Cortex of kidney (tissue), 1 donor: ENCODE measurements at places on chromosomes 2 and 18.

- DNase-seq = no peak
These were observed 35.1 kb upstream of the MAPRE2 start for GRCh38 chr18:35005963-35006577.

GRCh38 chr18:69705987-69706386 lies 241.7 kb downstream of the CD226 start:
- no peak for DNase-seq

DNA sequence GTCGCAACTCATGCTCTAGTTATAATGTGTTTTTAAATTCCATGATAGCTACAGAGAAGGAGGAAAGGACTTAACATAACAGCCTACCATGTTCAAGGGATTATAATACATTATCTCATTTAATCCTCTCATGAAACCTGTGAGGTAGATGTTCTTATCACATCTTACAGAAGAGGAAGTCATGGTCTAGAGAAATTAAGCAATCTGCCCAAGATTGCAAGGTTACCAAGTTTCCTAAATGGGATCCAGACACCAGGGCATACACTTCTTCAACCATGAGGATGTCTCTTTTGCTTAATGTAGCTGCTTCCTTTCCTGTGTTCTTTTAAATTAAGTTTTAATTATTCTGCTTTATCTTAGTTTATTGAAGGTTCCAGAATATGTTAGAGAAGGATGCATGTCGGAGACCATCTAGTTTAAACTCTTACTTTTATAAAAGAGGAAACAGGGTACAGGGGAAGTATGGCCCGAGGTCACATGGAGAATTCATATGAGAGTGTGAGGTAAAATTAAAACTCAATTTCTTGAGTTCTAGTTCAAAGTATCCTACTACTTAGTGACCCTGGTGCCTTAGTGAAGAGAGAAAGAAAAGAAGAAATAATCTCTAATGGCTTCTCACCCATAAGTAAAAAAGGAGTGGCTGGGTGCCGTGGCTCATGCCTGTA lies 3.6 kb upstream of the IL1A start:
- DNase-seq = no peak

DNA sequence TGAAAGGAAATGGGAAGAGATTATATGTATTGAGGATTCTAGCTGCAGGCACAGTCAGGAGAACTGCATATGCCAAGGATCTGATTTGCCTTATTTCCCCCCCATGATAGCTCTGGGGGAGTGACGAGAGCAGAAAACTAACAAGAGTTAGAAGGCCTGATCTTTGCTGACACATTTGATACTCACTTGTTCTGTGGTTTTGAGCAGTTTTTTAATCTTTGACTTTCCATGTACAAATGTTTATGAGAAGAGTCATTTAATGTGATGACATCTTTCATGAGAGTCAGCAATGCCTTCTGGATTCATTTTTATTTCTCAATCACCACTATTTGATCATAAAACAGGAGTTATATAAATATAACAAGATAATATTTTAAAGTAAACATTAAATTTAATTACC lies 12.7 kb upstream of the SERPINB7 start:
- no peak for DNase-seq

DNA sequence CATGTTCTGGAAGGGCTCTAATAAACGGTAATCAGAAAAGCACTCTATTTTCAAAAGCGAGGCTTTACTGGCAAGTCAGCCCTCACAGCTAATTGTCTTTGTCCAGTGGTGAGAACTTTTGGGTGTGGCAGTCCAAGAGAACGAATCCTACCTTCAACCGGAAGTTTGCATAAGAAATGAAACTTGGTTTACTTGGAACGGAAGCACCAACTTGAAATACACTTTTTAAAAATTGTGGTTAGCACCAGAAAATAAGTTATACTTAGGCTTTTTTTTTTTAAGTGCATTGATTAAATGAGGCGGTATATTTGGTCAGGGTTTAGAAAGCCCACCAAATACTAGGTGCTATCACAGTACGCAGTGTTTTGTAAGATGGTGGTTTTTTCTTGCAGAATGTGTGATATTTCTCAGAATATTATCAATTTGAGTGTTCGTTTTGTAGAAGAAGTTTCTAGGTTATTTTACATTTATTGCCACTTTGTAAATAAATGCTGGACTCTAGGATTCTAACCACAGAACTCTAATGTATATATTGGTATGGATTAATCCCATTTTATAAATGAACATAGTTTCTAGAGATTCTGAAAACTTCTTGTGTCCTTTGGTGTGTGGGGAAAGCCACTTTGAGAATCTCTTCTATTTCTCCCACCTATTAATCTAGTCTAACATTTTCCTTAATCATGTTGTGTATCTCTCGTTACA lies 1.2 kb downstream of the MYL12A start:
- no peak for DNase-seq

DNA sequence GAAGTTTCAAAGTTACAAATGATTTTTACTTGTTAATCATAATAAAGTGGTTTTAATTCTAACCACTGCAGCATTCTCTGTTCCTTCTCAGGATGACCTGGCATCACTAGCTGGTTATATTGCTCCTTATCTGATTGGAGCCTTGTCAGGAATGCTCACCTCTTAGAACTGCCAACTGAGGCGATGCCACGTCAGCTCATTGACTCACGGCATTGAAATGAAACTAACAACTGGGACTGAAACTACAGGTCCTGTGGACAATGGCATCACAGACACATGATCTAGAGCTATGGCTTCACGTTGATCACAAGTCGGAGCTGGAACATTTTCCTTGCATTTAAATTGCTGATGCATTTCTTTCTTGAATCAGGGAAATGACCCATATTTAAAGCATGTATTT lies 54.9 kb upstream of the MAP2 start:
- DNase-seq = no peak

GRCh38 chr2:120771111-120771780 lies 35.6 kb downstream of the GLI2 start:
- no peak for DNase-seq

DNA sequence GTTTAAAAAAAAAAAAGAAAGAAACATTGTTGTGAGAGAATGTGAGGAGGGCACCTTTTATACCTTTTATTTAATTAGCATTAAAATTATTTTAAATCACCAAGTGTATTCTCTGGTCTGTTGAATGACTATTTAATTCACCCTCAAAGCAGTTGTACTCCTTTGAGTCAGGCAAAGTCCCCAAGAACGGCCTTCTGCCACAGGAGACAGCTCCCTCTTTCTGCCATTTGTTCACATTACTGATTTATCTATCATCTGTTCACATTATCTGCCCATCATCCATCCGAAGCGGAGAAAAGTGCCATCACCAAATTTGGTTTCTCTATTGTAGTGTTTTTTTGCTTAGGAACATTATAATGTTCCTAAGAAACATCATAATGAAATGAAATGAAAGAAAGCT lies 240.7 kb upstream of the DPP10 start:
- DNase-seq = no peak

DNA sequence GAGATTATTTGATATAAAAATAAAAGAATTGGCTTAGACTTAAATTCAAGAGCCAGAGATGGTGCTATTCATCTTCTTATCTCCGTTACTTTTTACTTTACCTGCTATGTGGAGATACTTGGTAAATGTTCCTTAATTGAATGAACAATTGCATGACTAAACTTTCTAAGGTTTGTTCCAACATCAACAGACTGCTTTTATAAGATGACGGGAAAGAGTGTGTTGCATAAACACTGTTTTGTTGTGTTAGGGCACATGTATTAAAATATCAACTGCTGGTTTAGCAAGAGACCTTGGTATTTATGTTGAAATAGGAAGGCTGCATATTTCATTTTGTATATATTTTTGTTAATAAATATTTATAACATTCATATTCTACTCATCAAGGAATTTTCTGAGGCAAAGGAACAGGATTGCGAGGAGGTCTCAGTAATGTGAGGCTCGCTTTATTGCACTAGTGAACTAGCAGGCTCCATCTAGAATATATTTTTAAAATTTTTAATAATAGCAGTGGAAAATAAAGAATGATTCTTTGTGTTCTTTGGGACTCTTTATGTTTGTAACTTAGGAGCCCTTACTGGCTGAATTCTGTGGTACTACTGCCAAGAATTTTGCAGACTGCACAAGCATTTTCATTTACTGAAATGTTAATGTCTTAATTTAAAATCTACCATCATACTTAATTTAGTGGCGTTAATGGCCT lies 10.7 kb upstream of the NFE2L2 start:
- no peak for DNase-seq

DNA sequence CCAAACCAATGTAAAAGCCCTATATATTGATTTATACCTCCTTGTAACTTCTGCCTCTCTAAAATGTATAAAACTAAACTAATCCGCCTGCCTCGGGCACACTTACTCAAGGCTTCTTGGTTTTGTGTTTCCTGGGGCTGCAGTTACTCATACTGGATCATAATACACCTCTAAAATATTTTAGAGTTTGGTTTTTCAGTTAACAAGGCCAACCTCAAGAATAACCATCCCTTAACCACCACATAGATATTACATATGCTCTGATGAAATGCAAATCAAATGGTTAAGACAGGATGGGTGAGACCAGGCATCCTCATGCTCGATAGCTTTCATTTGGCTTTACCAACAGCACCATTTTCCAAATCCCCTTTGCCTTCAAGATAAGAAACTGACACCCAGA lies 46.4 kb downstream of the UXS1 start:
- DNase-seq = no peak

DNA sequence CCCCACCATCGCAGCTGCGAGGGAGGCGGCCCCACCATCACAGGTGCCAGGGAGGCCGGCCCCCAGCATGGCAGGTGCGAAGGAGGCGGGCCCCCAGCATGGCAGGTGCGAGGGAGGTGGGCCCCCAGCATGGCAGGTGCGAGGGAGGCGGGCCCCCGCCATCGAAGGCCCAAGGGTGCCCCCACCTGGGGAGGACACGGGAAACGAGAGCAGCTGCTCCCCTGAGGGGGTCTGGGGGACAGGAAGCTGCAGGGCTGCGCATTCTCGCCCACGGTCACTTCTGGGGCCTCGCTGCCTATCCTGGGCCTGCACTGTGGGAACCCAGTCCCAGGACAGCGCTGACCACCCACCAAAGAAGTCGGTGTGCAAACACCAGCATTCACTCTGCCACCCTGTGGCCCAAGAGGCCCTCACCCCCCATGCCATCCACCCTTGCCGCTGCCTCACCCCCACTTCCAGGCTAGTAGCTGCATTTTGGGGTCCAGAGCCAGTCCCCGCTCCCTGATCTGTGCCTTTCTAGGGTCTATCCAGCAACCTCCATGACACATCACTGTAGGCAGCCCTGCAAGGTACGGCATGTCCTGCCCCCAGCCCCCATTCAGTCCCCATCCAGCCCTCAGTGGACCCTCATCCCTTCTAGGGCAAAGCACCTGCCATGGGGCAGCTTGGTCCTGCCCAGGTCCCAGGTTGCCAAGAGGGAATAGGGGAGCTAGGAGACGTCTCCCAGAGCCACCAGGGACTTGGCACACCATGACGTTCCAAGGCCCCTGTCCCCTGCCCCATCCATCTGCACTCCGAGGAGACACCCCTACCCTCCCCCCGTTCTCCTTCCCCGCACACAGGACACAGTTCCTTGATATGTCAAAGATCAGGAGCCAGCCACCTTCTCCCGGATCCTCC lies 24.0 kb upstream of the GPC1 start:
- no peak for DNase-seq

DNA sequence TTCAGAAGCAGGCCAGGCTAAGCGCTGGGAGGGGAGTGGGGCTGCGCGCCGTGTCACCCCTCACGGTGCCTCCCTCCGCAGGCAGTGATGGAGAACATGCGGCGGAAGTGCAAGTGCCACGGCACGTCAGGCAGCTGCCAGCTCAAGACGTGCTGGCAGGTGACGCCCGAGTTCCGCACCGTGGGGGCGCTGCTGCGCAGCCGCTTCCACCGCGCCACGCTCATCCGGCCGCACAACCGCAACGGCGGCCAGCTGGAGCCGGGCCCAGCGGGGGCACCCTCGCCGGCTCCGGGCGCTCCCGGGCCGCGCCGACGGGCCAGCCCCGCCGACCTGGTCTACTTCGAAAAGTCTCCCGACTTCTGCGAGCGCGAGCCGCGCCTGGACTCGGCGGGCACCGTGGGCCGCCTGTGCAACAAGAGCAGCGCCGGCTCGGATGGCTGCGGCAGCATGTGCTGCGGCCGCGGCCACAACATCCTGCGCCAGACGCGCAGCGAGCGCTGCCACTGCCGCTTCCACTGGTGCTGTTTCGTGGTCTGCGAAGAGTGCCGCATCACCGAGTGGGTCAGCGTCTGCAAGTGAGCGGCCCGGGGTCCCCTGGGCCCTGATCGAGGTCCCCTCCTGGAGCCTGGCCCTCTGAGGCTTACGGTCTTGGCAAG lies 12.2 kb downstream of the WNT10A start:
- no peak for DNase-seq

DNA sequence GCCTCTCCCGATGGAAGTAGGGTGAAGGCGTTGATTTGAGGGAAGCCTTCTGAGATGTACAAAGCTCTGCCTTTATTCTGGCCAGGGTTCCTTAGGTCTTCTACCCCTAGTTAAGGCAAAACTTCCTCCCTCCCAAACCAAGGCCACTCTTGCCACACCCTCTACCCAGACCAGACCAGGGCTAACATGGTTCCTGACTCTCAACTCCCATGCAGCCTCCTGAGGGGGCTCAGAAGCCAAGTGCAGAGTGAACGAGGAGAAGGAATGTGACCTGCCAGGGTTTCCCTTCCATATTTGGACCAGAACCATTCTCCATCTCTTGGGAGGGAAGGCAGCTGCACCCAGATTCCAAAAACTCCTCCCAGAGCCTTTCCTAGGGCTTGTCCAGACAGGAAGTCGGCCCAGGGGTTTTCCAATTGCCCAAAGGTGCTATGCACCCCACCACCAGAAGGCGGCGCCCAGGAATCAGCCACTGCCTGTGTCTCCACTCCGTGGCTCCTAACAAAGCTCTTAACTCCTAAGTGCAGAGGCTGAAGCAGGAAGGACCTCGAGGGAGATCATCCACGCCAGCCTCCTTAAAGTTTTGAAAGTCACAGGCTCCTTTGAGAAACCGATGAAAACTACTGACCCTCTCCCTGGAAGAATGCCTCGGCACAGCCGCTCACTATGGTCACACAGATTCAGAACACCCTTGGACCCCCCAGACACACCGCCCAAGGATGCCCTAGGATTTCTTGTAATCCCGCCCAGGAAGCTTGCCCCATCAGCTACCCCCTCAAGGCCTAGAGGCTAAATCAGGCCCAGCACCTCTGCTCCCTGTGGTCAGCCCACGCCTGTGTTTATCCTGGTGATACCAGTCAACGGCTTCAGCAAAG lies 157.8 kb downstream of the SMAD2 start:
- DNase-seq = no peak

- DNase-seq = no peak
These were observed 7.5 kb downstream of the LCLAT1 start for GRCh38 chr2:30454571-30454970.

DNA sequence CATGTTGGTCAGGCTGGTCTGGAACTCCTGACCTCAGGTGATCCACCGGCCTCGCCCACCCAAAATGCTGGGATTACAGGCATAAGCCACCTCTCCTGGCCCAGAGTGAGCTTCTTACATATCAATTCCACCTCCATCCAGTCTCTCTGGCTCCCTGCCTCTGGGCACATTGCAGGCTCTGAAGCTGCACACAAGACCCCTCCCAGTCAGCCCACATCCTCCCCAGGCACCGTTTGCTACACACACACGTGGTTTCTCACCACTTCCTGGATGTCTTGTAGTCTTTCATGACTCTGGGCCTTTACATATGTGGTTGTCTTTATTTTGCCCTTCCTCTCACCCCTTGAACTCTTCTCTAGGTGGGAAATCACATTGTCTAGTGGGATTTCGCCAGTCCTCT lies 64.0 kb upstream of the CABLES1 start:
- DNase-seq = no peak

GRCh38 chr2:64374686-64375085 lies 79.3 kb upstream of the LGALSL start:
- DNase-seq = no peak
